ENCODE measurements at places on chromosomes 12 and 14.

- no peak for DNase-seq
Observed at GRCh38 chr14:100202712-100203111, 36.2 kb upstream of the YY1 start.

- no peak for DNase-seq
Observed at GRCh38 chr12:112674539-112674938, 117.0 kb upstream of the RPH3A start.

GRCh38 chr12:52832985-52833905, 866 bp downstream of the KRT79 start:
- peak; percentile 84 for DNase-seq

DNA sequence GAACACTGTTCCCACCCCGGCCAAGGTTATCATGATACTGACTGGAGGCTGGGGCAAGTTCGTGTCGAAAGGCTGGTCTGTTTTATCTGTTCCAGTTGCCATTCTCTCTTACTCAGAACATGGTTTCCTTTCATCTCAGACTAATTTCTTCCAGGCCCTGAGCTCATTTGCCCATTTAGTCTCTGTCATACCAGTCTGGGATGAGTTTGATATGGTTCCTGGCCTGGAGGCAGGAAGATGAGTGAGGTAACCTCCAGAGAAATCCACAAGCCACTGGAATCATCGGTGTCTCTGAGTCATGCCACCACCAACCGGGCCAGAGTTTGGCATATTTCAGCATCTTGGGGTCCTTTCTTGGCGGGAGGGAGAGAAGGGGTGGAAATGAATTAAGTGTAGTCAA, 114.7 kb downstream of the NTF3 start:
- DNase-seq: no peak

GRCh38 chr12:89664441-89664840, 44.2 kb downstream of the ATP2B1 start:
- DNase-seq: no peak

- DNase-seq: peak; percentile 80
Observed at GRCh38 chr12:67648521-67649260, at the start of gene DYRK2. TSS of gene DYRK2 (plus strand) at chr12:67648745. CDS start at chr12:67649134, 389 bp downstream.

- peak; percentile 71 for DNase-seq
Observed at GRCh38 chr14:99910337-99911309, 117.4 kb downstream of the EML1 start.

GRCh38 chr14:77059276-77059915, 30.9 kb upstream of the IRF2BPL start:
- peak; percentile 79 for DNase-seq

DNA sequence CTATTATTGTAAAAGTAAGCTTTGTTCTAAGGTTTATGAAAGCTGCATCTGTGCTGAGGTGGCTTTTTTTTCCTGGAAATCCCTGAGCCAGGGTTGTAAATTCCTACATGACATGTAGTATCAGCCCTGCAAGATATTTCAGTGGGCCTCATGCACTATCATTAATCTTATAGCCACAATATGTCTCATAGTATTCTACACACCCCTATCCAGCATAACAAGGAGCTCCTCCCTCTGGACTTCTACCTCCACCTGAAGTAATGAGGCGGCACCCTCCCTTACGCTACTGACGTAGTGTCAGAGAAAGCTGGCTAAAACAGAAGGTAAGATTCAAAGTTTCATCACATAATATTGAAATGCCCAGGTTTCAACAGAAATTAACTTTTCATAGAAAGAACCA, 35.5 kb downstream of the SLC5A8 start:
- no peak for DNase-seq

GRCh38 chr12:130818635-130819576, 20.1 kb downstream of the STX2 start:
- peak; percentile 83 for DNase-seq

DNA sequence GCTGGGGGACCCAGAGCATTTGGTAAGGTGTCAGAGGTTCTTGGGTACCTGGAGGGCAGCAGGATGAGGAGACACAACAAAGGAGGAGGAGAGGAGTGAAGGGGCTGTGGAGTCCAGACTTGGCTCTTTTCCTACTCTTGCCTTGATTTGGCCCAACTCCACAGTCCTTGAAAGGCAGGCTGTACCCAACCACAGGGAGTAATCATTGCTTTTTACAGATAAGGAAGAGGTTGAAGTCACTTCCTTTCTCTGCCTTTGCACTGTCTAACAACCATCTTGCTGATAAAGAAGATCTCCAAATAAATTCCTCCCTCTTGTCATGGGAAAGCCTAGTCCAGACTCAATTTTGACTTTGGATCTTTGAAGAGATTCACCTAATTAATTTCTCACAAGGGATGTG, 226.8 kb upstream of the HMGA2 start:
- DNase-seq: no peak

- no peak for DNase-seq
Observed at GRCh38 chr14:93707475-93707874, 80.8 kb downstream of the PRIMA1 start.

- DNase-seq: no peak
Observed at GRCh38 chr14:99317231-99318090, 45.5 kb upstream of the BCL11B start.

DNA sequence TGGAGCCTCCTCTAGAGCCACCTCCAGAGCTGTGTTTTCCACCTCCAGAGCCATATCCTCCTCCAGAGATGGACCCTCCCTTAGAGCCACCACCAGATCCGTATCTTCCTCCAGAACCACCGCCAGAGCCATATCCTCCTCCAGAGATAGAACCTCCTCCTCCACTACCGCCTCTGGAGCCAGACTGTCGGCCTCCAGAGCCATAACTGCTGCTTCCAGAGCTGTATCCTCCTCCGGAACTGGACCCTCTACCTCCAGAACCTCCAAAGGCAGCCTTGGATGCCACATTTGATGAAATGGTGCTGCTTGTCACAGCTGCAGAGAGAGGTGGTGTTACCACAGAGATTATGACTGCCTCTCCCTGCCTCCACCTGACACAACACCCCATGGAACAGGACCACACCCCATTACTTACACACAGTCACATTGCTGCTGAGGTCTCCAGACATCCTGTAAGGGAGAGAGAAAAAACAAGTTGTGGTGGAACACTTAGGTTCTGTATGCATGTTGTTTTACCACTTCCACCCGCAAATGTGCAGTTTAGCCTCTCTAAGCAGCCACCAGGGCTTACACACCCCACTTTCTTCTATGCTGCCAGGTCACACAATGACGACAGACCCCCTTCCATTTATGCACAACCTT, 6.8 kb downstream of the KRT2 start:
- peak; percentile 47 for DNase-seq

- no peak for DNase-seq
Observed at GRCh38 chr12:27319848-27320247, 12.8 kb upstream of the BMAL2 start.

- DNase-seq: no peak
Observed at GRCh38 chr14:48086516-48086915, 411.1 kb upstream of the MDGA2 start.

GRCh38 chr12:99810718-99811593, 163.4 kb downstream of the GARIN6 start:
- DNase-seq: peak; percentile 15

DNA sequence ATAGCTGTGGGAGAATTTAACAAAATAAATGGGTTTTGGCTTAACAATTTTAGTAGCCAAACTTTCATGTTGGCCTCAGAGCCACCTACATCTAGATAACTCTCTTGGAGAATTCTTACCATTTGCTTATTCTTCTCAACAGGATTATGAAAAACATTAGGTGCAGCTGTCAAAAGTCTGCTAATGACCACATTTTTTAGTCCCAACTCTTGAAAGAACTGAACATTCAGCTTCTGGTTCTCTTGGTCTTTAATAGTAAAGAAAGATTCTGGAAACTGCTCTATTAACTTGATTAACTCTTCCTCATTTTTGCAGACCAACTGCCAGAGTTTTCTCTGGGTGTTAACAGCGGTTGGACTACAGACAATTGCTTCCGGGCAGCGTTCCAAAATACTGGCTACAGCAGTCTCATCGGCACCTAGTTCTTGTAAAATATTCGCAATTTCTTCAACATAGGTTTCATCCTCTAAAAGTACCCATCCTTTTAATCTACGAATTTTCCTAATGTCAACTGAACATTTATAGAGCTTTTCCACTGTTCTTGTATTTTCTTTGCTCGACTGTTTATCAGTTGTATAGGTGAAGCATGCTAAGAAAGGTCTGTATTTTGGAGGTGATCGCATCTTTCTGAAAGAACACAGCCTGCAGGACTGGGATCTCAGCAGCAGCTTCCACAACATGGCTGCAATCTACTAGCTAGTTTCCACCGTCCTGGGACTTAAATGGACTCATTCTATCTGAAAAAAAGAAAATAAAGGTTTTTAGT, 8.7 kb downstream of the MTERF2 start:
- no peak for DNase-seq

DNA sequence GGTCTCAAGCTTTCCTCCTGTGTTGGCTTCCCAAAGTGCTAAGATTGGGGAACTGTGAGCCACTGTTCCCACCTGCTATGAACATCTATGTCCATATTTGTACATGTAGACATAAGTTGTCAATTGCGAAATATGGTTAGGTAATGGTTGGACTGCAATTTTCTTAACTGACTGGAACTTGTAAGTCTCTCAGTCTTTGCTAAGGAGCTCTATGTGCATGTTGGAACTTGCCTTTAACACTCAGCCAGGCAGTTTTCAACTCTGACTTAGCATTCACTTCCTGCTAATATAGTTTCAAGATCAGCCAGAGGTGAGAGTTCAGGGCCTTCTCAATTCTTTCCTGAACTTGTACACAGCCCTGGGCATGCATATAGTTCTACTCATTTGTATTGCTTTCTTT, 44.5 kb upstream of the EEA1 start:
- peak; percentile 100 for DNase-seq

- DNase-seq: no peak
Observed at GRCh38 chr12:69834576-69834975, 9.5 kb downstream of the MYRFL start.

Measured in epithelial cell of esophagus (primary cell).